Activated CD4-positive, alpha-beta T cell treated with anti-CD3 and anti-CD28 coated beads, Interleukin-2, amount 50 U/mL, for 4 hours (primary cell): ENCODE measurements at places on chromosomes 5 and 9.

DNA sequence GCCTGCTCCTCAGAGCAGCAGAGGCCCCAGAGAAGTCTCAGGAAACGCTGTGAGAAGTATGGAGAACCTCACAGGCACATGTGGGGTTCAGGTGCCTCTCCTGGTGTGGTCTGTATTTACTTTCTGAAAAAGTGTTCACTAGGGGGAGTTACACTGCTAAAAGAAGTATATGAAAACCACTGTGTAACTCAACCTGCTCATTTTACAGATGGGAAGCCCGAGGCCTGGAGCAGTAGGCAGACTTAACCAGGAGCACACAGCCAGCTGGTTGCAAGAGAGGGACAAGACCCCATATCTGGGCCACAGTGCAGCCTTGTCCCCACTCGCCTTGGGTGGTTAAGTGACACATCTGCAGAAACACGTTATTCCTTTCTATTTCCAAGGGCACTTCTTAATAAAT, 112.8 kb upstream of the SAP30L start:
- no peak for DNase-seq

DNA sequence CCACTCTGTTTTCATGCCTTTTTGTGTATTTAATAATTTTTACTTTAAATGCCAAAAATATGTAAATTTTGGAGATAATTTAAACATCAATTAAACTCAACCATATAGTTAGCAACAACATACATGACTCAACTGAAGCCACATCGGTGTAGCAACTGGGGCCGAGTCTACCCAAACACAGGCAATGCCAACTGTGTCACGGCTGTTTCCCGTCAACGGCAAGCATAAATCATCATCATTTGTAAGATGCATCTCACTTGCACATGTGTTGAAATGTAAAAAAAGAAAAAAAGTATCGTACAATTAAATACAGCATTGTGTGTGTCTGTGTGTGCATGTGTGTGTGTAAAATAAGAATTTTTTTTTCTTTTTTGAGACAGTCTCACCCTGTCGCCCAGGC, 160.1 kb upstream of the TAS2R1 start:
- DNase-seq: no peak

- DNase-seq: no peak
Measured at GRCh38 chr9:14987858-14988257, 77.6 kb upstream of the FREM1 start.

DNA sequence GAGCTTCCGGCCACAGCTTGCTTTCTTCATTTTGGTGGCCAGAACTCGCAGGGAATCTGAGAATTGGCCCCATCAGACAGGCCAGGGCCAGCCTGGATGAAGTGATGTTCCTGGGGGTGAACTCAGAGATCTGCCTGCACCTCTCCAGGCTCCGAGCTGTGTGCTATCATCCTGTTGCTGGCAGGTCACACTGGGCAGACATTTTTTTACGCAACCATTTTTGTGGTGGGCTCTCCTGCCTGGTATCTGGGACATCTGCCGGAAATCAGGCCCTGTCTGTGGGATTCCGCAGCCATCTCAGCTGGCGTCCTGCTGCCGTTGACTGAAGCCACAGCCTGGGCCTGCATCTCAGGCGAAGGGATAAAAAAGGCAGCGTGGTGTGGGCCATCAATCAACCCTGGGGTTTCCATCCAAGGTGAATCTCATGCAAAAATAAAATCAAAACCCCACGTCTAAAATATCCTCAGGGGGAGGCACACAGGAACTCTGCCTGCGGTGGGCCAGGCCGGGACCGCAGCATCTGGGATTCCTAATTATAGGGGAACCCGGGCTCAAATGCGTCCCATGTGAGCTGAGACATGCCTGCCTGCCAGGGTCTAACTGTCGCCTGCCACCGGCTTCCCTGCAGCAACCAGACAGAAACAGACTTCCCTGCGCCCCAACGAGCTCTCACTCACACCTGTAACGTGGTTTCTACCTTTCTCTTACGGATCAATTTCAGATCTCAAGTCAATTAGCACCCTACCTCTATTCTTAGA, 174.3 kb downstream of the SYK start:
- no peak for DNase-seq

DNA sequence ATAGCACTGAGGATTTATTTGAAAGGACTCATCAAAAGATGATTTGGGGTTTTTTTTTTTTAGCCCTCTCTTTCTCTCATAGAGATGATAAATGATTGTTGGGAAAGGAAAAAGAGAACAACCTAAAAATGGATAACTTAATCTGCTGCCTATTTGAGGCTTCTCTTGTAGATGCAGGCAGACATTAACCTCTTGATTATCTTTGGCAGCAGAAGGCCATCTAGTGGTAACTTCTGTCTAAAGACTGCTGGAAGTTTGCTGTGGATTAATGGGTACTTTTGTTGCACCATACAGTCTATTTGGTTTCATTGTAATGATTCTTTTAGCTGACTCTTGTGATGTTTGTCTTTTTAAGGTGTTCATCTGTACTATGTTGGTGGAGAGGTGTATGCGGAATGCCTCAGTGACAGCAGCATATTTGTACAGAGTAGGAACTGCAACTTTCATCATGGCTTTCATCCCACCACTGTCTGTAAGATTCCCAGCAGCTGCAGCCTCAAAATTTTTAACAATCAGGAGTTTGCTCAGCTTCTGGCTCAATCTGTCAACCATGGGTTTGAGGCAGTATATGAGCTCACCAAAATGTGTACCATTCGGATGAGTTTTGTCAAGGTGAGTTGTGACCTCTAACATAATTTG, 18.8 kb downstream of the SMIM32 start:
- no peak for DNase-seq

DNA sequence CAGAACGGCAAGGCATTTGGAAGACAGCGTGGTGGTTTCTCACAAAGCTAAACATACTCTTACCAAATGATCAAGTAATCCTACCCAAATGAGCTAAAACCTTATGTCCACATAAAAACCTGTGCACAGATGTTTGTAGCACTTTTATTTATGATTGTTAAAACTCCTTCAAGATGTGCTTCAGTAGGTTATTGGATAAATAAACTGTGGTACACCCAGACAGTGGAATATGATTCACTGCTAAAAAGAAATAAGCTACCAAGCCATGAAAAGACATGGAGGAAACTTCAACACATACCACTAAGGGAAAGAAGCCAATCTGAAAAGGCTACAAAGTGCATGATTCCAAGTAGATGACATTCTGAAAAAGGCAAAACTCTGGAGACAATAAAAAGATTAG, 94.2 kb downstream of the FOXD1 start:
- DNase-seq: no peak

GRCh38 chr5:92800365-92800764, 780.7 kb downstream of the NR2F1-AS1 start:
- DNase-seq: no peak

DNA sequence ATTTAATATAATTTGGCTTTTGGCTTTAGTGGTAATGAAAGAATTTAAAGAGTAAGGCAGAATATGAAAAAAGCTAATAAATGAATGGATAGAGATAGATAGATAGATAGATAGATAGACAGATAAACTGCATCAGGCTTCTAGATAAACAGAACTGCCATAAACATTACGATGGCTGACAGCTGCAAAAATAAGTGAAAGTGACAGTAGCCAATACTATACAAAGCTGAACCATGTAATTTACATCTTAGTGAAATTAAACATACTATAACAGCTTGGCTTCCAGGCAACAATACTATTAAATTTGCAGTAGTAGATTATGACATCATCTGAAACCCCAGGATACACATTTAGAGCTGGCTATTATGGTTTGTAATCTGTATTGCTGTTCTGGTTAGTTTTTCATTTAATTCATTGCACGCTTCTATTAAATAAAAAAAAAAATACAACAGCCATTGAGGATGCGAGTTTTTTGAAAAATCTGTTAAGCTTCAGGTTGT, 1354.8 kb downstream of the PTPRD start:
- no peak for DNase-seq
